ENCODE measurements at places on chromosomes 3 and 15. TPM values are rescaled to one million over a fixed set of nuclear protein-coding genes. Genes with fewer than 3 reads are reported as not detected.

The UTS2B gene
- total RNA-seq: not detected

The STRIT1 gene
- 0.38 TPM for total RNA-seq

- no peaks in the 10 kb centered on the region for H3K36me3 ChIP-seq
- no peak overlapping the region for H3K4me3 ChIP-seq
- no peaks in the 10 kb centered on the region for H3K27me3 ChIP-seq
- no peak overlapping the region for H3K27ac ChIP-seq
Measured at GRCh38 chr3:55650011-55650410, 162.9 kb upstream of the WNT5A start.

- no peak for DNase-seq
- no peaks in the 10 kb centered on the region for H3K27me3 ChIP-seq
- H3K27ac ChIP-seq: no peak overlapping the region
- H3K4me1 ChIP-seq: peaks cover 3% of the 10 kb centered on the region
- no peak overlapping the region for H3K4me3 ChIP-seq
- H3K36me3 ChIP-seq: no peaks in the 10 kb centered on the region
Measured at GRCh38 chr3:31934018-31934417, 47.0 kb downstream of the OSBPL10 start.

DNA sequence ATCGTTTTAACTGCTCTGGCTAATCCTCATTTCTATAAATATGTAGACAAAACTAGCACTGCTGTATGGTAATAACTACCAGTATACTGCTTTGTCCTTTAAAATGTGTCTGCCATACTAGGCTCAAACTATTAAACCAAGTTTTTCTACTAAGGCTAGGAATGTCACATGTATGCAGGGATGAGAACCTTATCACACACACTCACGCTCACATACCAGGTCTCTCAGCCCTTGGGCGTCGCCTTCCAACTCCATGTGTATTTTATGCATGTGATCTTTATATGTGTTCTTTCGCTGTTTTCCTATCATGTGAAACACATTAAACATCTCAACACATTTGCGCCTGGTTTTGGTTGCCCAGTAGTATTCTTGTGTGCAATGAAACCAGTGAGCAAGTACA lies 32.6 kb downstream of the ATP2C1 start:
- no peaks in the 10 kb centered on the region for H3K27me3 ChIP-seq
- DNase-seq: no peak
- H3K27ac ChIP-seq: no peak overlapping the region
- no peaks in the 10 kb centered on the region for H3K4me1 ChIP-seq
- no peaks in the 10 kb centered on the region for H3K36me3 ChIP-seq

DNA sequence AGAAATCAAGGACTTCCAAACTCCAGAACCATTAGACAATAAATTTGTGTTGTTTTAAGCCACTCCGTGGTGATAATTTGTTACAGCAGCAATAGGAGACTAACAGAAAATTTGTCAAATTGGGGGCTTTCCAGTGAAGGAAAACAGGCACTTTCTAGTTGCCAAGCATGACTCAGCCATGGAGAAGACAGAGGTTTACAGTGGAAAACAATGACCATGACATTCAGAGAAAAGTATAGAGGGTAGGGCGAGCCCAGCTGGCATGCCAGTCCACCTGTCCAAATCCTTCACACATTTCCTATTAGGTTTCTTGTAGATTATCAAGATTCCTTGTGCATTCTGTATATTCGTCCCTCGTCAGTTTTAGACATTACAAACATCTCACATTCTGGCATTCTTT lies 24.9 kb downstream of the SLCO2A1 start:
- DNase-seq: no peak
- H3K27ac ChIP-seq: no peak overlapping the region
- H3K4me1 ChIP-seq: no peaks in the 10 kb centered on the region
- no peak overlapping the region for H3K4me3 ChIP-seq

GRCh38 chr3:186472456-186473008 lies 71.6 kb downstream of the CRYGS start:
- H3K4me1 ChIP-seq: no peaks in the 10 kb centered on the region
- no peak overlapping the region for H3K27ac ChIP-seq
- H3K4me3 ChIP-seq: no peak overlapping the region
- H3K27me3 ChIP-seq: no peaks in the 10 kb centered on the region

DNA sequence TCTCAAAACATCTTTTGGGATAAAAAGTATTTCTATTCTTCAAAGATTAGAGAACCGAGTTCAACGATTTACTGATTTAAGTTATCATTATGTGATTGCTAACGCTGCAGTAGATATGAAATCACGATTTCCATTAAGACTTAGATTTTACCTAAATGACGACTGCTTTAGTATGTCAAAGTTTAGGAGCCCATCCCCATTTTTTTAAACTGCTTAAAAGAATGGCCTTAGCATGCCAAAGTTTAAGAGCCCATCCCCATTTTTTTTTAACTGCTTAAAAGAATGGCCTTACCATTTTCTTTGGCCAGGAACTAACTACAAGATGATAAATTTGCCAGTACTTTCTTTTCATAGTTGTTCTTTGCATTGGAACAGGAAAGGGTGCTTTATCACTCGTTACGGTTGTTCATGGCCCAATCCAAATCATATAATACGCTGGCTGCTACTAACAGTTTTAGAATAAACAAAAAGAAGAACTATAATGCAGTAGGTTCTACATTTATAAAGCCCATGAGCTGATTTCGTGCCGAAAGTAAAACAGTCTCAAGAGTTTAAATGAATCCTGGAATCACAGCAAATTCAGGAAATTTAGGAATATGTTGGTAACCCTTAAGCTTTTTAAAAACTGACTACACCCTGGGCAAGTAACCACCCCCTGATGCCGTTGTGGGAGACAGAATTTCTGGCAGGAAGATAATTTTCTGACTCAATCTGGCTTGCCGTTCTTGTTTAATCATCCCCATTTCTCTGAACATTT lies 869 bp upstream of the TSC22D2 start:
- H3K27ac ChIP-seq: peak overlapping the region; percentile 79
- no peaks in the 10 kb centered on the region for H3K36me3 ChIP-seq
- peaks cover 3% of the 10 kb centered on the region for H3K4me1 ChIP-seq
- no peak for DNase-seq

DNA sequence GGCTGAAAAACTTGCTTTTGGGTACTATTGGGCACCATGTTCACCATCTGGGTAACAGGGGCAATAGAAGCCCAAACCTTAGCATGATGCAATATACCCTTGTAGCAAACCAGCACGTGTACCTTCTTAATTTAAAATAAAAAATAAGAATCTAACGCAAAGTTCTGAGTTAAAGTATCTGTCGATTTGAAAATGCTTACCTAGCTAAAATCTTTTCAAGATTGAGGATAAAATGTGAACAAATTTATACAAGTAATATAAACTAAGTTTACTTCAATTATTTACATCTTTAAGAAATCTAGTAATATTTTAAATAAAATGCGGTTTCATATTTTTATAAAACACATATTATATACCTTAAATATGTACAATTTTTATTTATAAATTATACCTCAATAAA lies 38.1 kb upstream of the IGF2BP2 start:
- H3K4me1 ChIP-seq: no peaks in the 10 kb centered on the region
- no peak for DNase-seq
- H3K4me3 ChIP-seq: no peak overlapping the region
- no peaks in the 10 kb centered on the region for H3K27me3 ChIP-seq

Data from H1 (cell line).